Gastroesophageal sphincter (tissue), 4 donors: ENCODE measurements at places on chromosomes 5 and 9.

DNA sequence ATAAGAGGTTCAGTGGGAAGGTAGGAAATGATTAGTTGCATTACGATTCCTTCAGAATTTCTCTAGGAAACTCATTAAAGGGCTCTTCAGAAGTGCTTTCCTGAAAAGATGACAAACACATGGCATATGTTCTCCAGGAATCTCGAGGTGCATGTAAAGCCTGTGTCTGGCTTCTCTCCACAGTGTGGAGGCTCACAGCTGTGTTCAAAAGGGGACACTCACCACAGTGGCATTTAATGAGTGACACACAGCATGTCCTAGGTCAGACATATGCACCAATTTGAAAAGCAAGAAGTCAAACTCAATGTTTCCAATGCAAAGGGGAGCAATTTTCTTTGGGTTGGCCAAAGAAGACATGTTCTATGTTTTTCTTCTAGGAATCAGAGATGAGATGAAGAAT is 976.9 kb downstream of the MAT2B start:
- H3K4me3 ChIP-seq: no peak overlapping the region
- no peaks in the 10 kb centered on the region for H3K4me1 ChIP-seq
- H3K27me3 ChIP-seq: no peaks in the 10 kb centered on the region
- H3K27ac ChIP-seq: no peak overlapping the region
- no peak for ATAC-seq

DNA sequence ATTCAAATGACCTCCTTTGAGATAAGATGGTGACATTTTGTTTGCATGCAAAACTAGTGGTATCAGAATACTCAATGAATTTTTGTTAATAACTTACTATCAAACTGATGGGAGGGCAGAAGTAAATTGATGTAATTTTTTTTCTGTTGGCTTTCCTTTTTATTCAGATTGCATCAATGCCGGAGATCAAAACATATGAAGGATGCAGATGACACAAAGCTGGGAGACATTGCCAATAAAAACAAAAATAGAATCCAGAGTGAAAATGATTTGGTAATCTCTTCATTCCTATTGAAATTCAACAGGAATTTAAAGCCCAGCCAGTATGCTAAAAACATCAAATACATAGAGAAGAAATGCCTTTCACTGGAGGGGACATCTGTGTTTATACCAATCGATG is 1655.3 kb upstream of the C9orf72 start:
- ATAC-seq: no peak
- no peak overlapping the region for H3K4me3 ChIP-seq
- no peaks in the 10 kb centered on the region for H3K4me1 ChIP-seq

DNA sequence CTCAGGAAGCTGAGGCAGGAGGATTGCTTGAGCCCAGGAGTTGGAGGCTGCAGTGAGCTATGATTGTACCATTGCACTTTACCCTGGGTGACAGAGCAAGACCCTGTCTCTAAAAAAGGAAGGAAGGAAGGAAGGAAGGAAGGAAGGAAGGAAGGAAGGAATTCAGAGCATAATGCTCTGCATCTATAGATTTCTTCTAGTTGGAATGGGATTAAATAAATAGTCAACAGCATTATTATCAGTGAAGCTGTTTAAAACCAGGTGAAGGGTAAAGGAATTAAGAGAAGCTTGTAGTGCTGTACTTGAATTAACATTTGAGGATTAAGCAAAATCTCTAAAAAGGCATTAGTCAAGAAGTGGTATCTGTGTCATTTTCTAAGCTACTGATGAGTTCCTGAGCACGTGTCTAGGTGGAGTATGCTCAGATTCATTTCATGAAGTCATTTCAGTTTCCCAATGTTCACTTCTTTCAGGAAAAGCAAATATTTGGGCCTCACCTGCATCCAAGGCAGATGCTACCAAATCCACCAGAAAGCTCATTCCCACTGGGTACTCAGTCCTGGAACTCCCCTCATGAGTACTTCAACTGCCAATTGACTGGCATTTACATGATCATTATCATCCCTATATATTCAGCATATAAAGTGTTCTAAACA is 8.4 kb downstream of the PDE6A start:
- no peak for ATAC-seq
- no peak overlapping the region for H3K27ac ChIP-seq
- H3K4me3 ChIP-seq: no peak overlapping the region
- no peaks in the 10 kb centered on the region for H3K4me1 ChIP-seq
- H3K27me3 ChIP-seq: peaks cover 15% of the 10 kb centered on the region

DNA sequence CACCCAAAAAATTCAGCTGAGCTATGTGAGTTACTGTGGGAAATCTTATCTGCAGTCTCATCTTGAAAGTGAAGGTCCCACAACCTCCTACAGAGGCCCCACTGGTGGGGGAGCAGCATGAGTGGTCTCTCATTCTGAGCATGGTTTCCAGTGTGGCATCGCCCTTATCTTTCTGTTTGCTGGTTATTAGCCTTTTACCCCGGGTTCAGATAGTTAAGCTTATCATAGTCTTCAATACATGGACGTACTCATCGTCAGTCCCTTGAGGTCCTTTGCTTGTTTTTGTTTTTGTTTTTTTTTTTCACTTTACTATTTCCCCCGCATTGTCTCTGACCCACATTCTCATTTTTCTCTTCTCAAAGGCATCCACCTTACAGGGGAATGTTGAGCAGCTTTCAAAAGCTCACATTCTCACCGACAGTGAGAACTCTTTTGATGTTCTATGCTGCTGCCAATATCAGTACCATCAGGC is 7.7 kb upstream of the HAVCR2 start:
- no peak overlapping the region for H3K4me3 ChIP-seq
- no peak for ATAC-seq
- peaks cover 7% of the 10 kb centered on the region for H3K4me1 ChIP-seq
- no peak overlapping the region for H3K27ac ChIP-seq
- no peaks in the 10 kb centered on the region for H3K36me3 ChIP-seq

DNA sequence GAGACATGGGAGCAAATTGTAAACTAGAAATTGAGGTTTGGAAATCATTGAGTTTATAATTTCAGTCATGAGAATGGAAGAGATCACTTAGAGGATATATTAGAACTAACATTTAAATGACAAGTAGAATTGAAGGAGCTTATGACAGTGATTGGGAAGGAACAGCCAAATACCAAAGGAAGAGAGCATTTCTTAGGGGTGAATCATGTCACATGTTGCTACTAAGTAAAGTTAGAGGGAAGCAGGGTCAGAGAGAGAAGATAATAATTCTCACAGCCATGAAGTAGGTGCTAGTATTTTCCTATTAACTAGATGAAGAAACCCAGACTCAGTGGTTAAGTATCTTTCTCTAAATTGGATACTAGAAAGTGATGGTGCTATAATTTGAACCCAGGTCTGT is 59.3 kb downstream of the COMMD10 start:
- H3K27me3 ChIP-seq: no peaks in the 10 kb centered on the region
- no peak overlapping the region for H3K27ac ChIP-seq
- ATAC-seq: no peak
- no peaks in the 10 kb centered on the region for H3K36me3 ChIP-seq

DNA sequence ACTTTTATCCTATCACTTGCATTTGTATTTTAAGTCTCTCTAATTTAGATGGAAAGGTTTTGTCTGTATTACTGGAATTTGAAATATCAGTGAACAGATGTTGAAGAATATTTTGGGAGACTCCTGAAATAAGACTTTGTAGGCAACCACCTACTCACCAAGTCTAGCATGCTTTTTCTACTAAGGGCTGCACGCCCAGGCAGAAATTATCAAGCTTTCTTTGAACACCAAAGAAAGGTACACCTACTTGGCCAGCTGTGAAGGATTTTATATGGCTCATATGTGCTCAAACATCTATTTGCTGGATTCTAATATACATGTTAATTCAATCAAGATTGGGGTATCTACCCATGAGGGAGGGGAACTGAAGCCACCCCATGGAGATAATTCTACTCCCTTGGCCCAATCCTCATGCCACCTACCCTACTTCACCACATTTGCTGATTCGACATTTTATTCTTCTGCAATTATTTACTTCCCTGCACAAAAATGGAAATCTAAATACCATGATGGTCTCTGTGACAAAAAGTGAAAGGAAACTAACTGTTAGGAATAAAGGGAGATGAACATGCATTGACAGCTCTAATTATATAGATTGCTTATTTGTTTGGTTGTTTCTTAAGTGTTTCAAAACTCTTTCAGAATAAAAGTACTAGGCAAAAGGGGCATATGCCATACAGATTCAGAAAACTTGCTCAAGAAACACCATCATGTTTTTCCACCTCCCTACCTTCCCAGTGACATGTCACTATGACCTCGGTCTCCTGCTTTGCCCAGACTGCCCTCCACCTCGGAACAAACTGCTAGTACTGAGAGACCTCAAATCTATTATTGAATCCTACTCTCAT is 895 bp upstream of the MYOT start:
- ATAC-seq: no peak
- no peaks in the 10 kb centered on the region for H3K36me3 ChIP-seq
- H3K27ac ChIP-seq: no peak overlapping the region

DNA sequence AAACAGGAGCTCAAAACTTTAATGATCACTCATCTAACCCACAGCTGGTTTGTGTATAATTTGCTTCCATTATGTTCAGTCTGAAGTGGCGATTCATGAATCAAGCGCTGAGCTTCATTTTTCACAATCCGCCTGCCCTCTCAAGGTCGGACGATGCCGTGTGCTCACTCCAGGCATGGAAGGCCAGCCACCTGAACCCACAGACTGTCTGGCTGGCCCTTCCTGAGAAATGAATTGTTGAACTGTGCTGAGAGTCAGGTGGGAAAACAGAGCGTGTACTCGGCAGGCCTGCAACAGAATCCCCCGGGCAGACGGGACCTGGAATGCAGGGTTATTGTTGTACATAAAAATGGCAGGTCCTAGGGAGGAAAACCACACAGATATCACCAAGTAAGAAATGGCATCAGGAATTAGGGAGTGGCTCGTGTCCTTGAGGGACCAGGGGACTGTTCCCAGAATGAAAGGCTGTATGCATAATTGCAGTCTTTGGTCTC is 375.7 kb downstream of the IRX2 start:
- no peak overlapping the region for H3K27ac ChIP-seq
- H3K4me1 ChIP-seq: no peaks in the 10 kb centered on the region
- H3K36me3 ChIP-seq: no peaks in the 10 kb centered on the region
- H3K27me3 ChIP-seq: peaks cover 7% of the 10 kb centered on the region
- H3K4me3 ChIP-seq: no peak overlapping the region
- no peak for ATAC-seq

GRCh38 chr5:126869005-126869451 is 92.1 kb downstream of the LMNB1 start:
- no peaks in the 10 kb centered on the region for H3K36me3 ChIP-seq
- ATAC-seq: no peak
- H3K27me3 ChIP-seq: peaks cover 49% of the 10 kb centered on the region
- H3K4me1 ChIP-seq: no peaks in the 10 kb centered on the region

GRCh38 chr5:173920024-173920753 is 32.0 kb downstream of the CPEB4 start:
- no peaks in the 10 kb centered on the region for H3K27me3 ChIP-seq
- H3K36me3 ChIP-seq: no peaks in the 10 kb centered on the region
- no peak overlapping the region for H3K4me3 ChIP-seq
- ATAC-seq: no peak

DNA sequence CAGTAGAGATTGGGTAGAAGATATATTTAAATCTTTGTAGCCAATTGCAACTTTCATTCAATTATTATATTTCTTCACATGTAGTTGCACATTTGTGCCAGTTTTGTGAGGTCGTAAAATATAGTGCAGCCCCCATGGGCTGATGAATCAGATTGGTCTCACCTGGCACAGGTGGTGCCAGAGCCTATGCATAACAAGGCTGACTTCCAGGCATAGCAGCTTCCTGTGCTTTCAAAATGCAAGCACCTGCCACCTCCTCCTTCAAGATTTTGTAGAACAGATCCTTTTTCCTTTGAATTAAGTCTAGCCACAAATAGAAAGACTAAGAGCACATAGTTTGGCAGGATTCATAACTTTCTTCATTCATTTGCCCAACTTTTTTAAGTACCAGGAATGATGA is 87.1 kb downstream of the STARD4 start:
- no peaks in the 10 kb centered on the region for H3K4me1 ChIP-seq
- no peaks in the 10 kb centered on the region for H3K36me3 ChIP-seq
- no peak overlapping the region for H3K27ac ChIP-seq
- H3K4me3 ChIP-seq: no peak overlapping the region
- no peak for ATAC-seq

DNA sequence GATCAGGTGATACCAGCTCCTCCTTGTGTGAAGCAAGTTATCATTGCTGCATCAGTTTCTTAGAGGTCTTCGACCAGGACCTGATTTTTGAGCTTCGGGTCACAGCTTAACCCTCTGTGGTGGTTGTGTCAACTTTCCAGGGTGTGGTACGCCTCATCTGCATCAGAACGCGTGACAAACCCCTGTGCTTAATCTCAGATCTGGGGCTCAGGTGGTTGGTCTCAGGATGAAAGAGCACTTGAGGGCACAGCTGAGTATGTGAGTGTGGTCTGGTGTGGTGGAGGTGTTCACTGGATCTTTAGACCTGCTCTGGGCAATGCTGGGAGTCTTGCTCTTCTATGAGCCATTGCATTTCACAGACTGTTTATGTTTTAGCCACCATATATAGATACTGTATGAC is 64.1 kb downstream of the OSTF1 start:
- no peak overlapping the region for H3K27ac ChIP-seq
- no peaks in the 10 kb centered on the region for H3K36me3 ChIP-seq
- no peaks in the 10 kb centered on the region for H3K4me1 ChIP-seq
- H3K27me3 ChIP-seq: no peaks in the 10 kb centered on the region

DNA sequence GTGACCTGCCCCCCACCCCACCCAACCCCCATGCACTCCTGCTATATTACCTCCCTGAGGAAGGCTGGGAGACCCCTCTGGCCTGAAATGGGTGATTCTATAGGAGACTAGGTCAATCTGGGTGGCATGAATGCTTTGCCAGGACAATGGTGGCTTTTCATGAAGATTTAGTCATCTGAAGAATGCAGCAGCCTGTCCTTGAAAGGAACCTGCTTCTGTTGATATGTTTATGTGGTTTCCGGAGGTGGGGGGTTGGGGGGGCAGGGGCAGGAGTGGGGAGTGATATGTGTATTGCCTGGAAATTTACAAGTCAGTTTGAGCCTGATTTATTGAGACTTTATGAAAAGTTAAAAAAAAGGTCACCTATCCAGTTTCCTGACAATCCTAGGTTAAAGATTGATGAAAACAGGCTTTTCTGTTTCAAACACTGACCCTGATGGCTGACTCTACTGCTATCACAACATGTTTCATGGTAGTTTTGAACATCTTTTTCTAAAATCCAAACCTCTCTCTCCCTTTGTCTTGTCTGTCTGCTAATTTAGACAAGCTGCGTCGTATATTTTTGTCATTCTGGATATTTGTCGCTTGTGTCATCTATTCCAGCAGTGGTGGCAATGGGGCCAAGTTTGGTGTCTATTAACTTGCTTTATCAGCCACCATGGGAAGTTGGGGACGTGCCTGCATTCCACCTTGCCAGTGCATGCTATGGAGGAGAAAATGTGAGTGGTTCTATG is 153.7 kb upstream of the EGFLAM start:
- H3K4me3 ChIP-seq: no peak overlapping the region
- no peak for ATAC-seq
- no peak overlapping the region for H3K27ac ChIP-seq
- no peaks in the 10 kb centered on the region for H3K36me3 ChIP-seq

DNA sequence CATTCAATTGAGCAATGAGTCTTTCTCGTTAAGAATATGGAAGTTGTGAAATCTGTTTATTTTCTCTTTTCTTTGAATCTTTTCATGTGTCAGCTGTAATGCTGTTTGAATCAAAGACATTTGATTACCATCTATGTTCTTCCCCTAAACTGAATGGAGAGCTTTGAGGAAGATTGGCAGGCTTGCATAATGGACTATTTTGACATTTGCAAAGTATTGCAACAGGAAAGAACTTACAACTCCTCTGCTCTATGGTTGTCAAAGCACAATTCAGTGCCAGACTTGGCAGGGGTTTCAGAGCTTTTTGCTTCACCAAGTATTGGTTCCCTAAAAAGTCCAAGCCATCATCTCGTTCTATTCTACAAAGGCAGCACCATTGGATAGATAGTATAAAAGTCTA is 549.0 kb upstream of the NUDT12 start:
- no peak for ATAC-seq
- H3K27me3 ChIP-seq: no peaks in the 10 kb centered on the region
- H3K4me3 ChIP-seq: no peak overlapping the region
- H3K27ac ChIP-seq: no peak overlapping the region
